ENCODE measurements at places on chromosomes 12 and 14.

DNA sequence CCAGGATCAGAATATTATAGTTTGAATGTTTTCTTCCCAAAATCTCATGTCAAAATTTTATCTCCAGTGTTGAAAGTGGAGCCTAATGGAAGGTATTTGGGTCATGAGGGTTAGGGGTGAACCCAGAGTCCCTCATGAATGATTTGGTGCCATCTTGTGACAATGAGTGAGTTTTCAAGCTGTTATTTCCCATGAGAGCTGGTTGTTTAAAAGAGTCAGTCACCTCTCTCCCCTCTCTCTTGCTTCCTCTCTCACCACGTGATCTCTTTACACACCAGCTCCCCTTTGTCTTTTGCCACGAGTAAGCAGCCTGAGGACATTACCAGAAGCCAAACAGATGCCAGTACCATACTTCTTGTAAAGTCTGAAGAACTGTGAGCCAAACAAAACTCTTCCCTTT lies 561.6 kb downstream of the RERGL start:
- DNase-seq = no peak

- DNase-seq = no peak
Observed at GRCh38 chr14:65297744-65298143, 114.8 kb upstream of the FUT8 start.

- no peak for DNase-seq
Observed at GRCh38 chr12:52120951-52121823, 41.7 kb downstream of the SMIM41 start.

DNA sequence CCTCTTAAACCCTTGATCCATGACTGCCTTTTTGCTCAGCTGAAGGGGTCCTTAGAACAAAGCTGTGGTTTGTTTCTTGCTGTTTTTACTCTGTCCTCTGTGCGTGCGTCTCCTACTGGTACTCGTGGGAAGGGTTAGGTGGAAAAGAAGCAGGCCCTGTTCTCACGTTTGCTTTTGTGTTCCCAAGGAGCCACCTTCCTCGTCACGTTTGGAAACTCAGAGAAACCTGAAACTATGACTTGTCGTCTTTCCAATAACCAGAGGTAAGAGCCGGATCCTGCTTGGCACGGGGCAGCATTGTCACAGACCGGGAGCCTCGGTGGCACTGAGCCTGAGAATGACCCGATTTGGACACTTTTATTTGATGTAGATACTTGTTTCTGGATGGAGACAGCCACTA lies 13.1 kb downstream of the ZFYVE21 start:
- no peak for DNase-seq

- no peak for DNase-seq
Observed at GRCh38 chr14:102964152-102964730, 41.8 kb downstream of the AMN start.

DNA sequence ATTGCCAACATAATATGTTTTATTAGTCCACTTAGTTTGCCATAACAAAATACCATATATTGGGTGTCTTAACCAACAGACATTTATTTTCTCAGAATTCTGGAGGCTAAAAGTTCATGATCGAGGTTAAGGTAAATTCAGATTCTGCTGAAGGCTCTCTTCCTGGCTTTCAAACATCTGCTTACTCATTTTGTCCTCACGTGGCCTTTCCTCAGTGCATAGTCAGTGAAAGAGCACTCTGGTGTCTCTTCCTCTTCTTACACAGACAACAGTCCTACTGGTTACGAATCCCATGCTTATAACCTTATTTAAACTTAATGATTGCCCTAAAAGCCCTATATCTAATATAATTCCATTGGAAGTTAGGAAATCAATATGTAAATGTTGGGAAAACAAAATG lies 479.7 kb downstream of the FSCB start:
- no peak for DNase-seq

All from stimulated activated CD4-positive, alpha-beta T cell treated with anti-CD3 and anti-CD28 coated beads, Interleukin-15, amount 100 ng/mL, for 1 hour (primary cell).